Fibroblast of the aortic adventitia (primary cell): ENCODE measurements at places on chromosomes 12 and 14. TPM values are rescaled to one million over a fixed set of nuclear protein-coding genes. Genes with fewer than 3 reads are reported as not detected.

Gene KRT6C
- not detected in 2 replicates for total RNA-seq

Gene LTBP2
- 58.5 and 157 TPM in 2 replicates for total RNA-seq

Gene KRT6B
- total RNA-seq = not detected in 2 replicates

Gene ADAM21
- total RNA-seq = 0.18 and 0.25 TPM in 2 replicates

Gene ANKRD33
- 0.09 TPM in 1 of 2 replicates, not detected in the other for total RNA-seq

Gene RNASE1
- total RNA-seq = 1.7 TPM in 1 of 2 replicates, not detected in the other

DNA sequence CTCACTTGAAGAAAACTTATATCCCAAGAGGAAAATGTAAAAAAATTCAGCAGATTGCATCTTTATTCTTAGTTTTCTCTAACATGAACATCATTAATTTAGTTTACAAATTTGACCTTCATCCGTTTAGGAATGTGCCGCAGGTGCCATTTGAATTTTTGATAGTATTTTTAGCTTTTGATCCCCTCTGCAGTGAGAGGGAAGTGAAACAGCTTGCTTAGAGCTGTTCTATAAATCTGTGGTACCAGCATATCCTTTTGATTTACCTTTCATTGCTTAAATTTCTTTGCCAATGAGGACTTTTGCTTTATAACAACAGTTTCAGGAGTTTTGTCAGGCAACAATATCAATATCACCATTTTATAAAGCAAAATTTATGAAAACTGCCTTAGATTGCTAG lies 32.7 kb downstream of the DUSP6 start:
- DNase-seq = no peak

GRCh38 chr12:7645395-7646177 lies 20.1 kb downstream of the APOBEC1 start:
- peak; percentile 51 for DNase-seq

DNA sequence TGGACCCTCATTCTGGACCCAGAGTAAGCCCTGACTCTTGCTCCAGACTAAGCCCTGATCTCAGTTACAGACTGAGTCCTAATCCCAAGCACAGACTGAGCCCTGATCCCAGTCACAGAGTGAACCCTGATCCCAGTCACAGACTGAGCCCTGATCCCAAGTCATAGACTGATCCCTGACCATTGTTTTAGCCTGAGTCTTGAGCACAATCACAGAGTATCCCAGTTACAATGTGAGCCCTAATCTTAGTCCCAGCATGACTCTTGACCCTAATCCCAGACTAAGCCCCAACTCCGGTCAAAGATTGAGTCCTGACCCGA lies 240.6 kb downstream of the RBM19 start:
- DNase-seq = no peak

DNA sequence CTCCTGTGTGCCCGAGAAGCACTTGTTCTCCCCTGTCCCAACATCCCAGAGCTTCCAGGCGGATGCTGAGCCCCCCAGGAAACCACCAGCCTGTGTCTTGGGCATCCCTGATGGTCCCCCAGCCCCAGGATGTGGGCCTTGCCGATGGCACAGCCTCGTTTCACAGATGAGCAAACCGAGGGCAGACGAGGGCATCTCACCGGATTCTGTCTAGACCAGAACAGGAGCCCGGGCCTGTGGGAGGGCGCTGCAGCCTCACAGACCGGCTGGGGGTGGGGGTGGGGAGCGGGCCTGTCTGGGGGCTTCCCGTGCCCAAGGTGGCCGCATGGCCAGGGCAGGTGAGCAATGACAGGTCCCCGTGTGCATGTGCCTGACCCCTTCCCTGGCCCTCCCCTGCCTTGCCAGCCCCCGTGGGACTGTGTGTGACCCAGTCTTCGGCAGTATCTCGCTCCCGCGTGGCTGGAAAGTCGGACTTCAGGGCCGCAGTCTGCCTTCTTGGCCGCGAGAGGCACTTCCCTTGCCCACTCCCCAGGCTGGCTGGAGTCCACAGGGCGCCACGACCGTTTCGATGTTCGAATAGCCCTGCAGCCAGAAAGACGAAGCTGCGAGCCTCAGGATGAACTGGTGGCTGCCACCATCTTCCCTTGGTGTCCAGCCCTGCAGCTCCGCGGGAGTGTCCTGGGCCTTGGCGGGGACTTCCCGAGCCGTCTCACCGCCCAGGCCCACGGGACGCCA lies 8.9 kb downstream of the RFLNA start:
- DNase-seq = no peak

GRCh38 chr12:86597431-86597830 lies 341.2 kb upstream of the MGAT4C start:
- DNase-seq = no peak

DNA sequence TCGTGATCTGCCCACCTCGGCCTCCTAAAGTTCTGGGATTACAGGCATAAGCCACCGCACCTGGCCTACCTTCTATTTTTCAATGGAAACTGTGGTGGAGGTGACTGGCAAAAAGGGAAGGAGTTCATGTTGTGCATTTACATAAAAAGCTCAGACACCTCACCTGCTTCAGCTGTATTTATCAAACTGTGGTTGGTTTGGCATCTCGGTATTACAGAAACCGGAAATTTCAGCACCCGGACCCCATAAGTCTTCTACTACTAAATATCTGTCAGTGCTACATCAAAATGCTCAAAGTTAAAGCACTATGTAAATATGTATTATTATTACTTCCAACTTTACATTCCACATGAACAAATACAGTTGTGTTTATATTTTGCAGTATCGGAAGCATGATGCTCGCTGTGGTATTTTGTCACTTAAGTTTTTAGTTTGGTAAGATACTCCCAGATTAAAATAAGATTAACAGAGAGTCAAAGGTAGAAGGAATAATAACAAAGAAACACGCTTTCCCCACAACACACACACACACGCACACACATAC lies 95.4 kb downstream of the ITPR2 start:
- DNase-seq = no peak

- no peak for DNase-seq
Observed at GRCh38 chr12:94227066-94227465, 78.7 kb downstream of the PLXNC1 start.

- DNase-seq = no peak
Observed at GRCh38 chr12:123167329-123167728, 16.4 kb upstream of the PITPNM2 start.

GRCh38 chr14:58864751-58865513 lies 227.2 kb downstream of the DACT1 start:
- peak; percentile 97 for DNase-seq

DNA sequence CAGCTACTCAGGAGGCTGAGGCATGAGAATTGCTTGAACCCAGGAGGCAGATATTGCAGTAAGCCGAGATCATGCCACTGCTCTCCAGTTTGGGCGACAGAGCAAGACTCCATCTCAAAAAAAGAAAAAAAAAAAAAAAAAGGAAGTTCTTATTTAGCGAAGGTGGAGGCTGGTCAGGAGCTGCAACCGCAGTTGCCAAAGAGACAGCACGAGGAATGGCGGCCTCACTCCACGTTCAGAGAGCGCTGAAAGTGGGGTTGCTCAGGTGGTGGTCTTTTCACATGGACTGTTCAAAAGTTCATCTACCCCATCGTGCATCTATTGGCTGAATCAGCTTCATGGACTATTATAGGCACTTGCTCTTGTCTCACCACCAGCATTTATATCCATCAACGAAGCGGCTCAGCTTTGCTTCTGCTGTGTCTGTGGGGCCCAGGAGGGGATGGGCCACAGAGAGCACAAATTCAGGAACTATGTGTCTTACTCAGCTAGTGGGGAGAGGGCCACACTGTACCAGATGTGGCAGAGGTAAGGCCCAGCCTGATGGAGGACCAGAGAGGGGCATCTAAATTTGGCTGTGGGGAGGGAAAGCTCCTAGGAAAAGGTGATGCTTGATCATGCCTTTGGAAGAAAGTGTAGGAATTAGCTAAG lies 27.3 kb downstream of the SLC25A47 start:
- no peak for DNase-seq

- DNase-seq = peak; percentile 63
Observed at GRCh38 chr12:26845057-26845666, 12.2 kb upstream of the ITPR2 start.
